ENCODE measurements at places on chromosomes 2 and 18.

- DNase-seq = peak; percentile 43
Measured at GRCh38 chr18:54269893-54270844, 852 bp downstream of the POLI start.

DNA sequence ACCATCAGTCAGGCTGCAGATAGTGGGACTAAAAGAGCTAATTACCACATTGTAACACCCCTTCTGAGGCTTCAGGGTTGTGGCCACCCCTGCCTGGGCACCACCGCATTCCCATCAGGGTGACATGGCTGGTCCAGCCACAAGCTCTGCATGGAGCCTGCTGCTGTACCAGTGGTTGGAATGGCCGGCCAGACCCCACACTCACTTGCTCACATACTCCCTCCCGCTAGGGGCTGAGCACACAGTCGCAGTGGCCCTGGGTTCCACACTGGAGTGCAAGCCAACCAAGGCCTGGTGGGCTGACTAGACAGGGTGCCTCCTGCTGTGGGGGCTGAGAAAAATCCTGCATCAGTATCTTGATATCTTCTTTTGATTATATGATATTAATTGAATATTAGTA lies 182.8 kb upstream of the STK17B start:
- DNase-seq = no peak

GRCh38 chr2:129711816-129712675 lies 267.4 kb upstream of the RAB6C start:
- DNase-seq = no peak

DNA sequence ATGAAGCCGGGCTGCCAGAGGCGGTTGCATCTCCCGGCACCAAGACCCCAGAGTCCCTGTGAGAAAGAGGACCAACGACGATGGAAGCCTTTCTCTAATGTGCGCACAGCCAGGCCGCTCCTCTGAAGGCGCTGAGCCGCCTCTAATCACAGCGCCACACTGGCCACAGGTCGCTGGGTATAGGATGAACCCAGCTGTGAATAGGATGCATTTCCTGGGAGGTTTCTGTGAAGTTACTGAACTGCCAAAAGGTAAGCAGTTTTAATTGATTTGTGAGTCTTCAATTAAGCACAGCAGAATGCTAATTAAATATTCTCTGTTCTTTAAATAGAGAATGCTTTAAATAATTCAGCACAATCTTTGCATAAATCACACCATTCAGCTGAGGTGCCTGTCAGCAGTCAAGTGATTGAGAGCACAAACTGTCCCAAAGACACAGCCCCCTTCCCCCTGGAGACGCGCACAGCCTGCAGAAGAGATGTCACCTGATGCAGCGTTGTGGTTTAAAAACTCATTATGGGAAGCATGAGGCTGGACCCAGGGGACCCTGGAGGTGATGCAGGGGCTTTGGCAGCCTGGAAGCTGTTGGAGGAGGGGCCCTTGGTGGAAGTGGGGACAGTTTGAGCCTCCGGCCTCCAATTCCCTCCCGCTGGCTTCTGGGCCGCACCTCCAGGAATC lies 98.1 kb downstream of the RTP5 start:
- DNase-seq = no peak

DNA sequence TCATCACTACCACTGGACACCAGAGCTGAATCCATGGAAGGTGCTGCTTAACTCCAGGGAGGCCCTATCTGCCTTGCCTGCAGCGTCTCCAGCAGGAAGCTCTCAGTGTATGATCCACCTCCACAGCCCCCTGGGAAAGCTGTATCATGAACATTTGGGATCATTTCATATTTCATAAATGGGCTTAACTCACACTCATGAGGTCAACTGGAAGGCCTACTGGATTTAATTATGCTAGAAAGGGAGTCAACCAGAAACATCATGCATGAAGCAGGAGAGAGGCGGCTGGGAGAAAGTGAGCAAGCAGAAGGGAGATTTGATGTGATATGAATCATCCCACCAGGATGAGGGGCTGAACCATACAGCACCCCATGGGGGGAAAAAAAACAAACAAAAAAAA lies 537.7 kb downstream of the TNS1 start:
- DNase-seq = no peak

DNA sequence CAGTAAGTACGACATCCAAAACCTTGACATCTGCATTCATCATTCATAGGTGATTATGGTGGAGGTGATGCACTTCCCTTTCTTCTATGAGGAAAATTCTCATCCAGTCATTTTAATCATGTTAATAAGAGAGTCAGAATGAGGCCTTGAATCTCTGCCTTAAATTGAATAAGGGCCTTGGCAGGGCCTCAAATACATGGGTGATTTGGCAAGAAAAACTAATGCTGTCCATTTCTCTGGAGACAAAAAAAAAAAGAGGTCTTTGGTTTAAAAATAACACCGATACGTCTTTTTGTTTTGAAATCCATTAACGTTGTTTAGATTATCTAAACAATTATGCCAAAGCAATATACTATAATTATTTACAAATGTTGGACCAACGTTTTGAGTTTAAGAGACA lies 8.1 kb downstream of the COLEC12 start:
- DNase-seq = no peak

DNA sequence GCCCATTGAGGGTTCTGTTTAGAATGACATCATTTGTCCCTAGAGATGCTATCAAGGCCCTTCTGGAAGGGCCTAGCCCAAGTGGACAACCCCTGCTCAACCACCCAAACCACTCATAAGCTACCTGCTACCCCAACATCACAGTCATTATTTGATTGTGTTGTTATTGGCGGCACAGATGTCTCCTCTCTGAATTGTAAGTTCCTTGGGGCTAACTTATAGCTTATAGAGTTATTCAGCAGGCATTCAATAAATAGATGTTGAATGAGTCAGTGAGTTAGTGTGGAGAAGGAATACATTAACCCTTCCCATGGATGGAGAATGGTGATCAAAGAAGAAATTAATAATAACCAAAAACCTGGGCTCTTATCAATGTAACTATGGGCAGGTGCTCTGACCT lies 80.0 kb downstream of the ACAA2 start:
- no peak for DNase-seq
